ENCODE measurements at places on chromosomes 16 and 17.

- H3K4me3 ChIP-seq = no peak overlapping the region
- no peak for DNase-seq
- no peaks in the 10 kb centered on the region for H3K4me1 ChIP-seq
- no peaks in the 10 kb centered on the region for H3K36me3 ChIP-seq
- no peaks in the 10 kb centered on the region for H3K27me3 ChIP-seq
These were observed 264.2 kb upstream of the ZFHX3 start for GRCh38 chr16:73311857-73312723.

- peaks cover 6% of the 10 kb centered on the region for H3K36me3 ChIP-seq
- H3K27me3 ChIP-seq = no peaks in the 10 kb centered on the region
- H3K4me1 ChIP-seq = no peaks in the 10 kb centered on the region
- H3K27ac ChIP-seq = no peak overlapping the region
- no peak overlapping the region for H3K4me3 ChIP-seq
These were observed 26.4 kb upstream of the MNT start for GRCh38 chr17:2427215-2427614.

DNA sequence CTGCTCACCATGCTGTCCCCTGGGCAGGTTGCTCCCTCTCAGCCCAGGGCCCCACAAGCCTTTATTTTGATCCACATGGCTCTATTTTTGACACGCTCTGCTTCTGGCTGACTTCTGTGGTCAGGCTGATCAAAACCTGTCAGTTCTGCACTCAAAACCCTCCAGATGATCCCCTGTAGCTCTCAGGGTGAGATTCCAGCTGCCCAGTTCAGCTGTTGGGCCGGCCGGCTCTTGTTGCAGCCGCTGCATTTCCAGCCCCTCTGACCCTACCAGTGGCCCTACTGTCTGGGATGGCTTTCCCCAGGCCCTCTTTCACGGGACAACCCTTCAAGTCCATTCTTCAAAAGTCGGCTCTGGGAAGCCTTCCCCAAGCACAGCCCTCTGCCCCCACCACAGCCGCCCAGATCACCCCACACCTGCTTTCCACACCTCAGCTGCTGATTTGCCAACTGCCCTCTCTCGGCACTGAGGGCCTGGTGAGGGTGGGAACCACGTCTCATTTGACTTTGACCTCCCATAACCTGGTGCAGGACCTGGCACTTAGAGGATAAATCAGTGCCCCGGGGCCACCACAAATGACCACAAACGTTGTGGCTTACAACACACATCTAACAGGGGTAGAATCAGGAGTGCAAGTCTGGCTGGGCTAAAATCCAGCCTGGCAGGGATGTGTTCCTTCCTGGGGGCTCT, 16.3 kb upstream of the CACNG4 start:
- DNase-seq = no peak
- no peaks in the 10 kb centered on the region for H3K36me3 ChIP-seq
- peaks cover 4% of the 10 kb centered on the region for H3K4me1 ChIP-seq

GRCh38 chr17:78112518-78113471, 15.8 kb downstream of the TMC6 start:
- no peaks in the 10 kb centered on the region for H3K27me3 ChIP-seq
- peaks cover 73% of the 10 kb centered on the region for H3K4me1 ChIP-seq
- H3K4me3 ChIP-seq = no peak overlapping the region
- peak overlapping the region; percentile 46 for H3K27ac ChIP-seq
- peaks cover 94% of the 10 kb centered on the region for H3K36me3 ChIP-seq

- DNase-seq = no peak
- H3K4me1 ChIP-seq = no peaks in the 10 kb centered on the region
- no peaks in the 10 kb centered on the region for H3K36me3 ChIP-seq
- no peaks in the 10 kb centered on the region for H3K27me3 ChIP-seq
- no peak overlapping the region for H3K4me3 ChIP-seq
- H3K27ac ChIP-seq = no peak overlapping the region
These were observed 56.6 kb downstream of the IRF8 start for GRCh38 chr16:85955566-85955965.

DNA sequence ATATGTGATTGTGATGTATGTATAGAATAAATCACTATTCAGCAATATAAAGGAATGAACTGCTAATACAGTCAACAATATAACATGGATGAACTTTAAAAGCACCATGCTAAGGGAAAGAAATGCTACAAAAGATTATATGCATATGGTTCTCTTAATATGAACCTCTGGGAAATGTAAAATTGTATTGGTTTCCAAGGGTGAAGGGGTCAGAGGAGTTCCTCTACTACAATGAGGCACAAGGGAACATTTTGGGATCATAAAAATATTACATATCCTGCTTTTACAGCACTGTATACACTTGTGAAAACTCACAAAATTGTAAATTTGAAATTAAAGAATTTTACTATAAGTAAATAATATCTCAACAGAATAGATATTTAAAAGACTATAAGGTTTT, 111.4 kb downstream of the CA10 start:
- DNase-seq = no peak
- no peaks in the 10 kb centered on the region for H3K4me1 ChIP-seq
- no peaks in the 10 kb centered on the region for H3K36me3 ChIP-seq
- no peaks in the 10 kb centered on the region for H3K27me3 ChIP-seq
- no peak overlapping the region for H3K4me3 ChIP-seq
- no peak overlapping the region for H3K27ac ChIP-seq

GRCh38 chr16:84820305-84820684, 510 bp downstream of the CRISPLD2 start:
- H3K36me3 ChIP-seq = no peaks in the 10 kb centered on the region
- peak overlapping the region; percentile 53 for H3K4me3 ChIP-seq
- no peak for DNase-seq

- no peak for DNase-seq
- H3K4me1 ChIP-seq = peaks cover 36% of the 10 kb centered on the region
- H3K4me3 ChIP-seq = no peak overlapping the region
- H3K27me3 ChIP-seq = no peaks in the 10 kb centered on the region
- H3K36me3 ChIP-seq = peaks cover 46% of the 10 kb centered on the region
These were observed 49.7 kb downstream of the MARF1 start for GRCh38 chr16:15593235-15593634.

- no peaks in the 10 kb centered on the region for H3K36me3 ChIP-seq
- H3K4me1 ChIP-seq = no peaks in the 10 kb centered on the region
- H3K27ac ChIP-seq = no peak overlapping the region
- no peaks in the 10 kb centered on the region for H3K27me3 ChIP-seq
- H3K4me3 ChIP-seq = no peak overlapping the region
- DNase-seq = no peak
These were observed 168.5 kb downstream of the BCAS3 start for GRCh38 chr17:60846175-60846574.

DNA sequence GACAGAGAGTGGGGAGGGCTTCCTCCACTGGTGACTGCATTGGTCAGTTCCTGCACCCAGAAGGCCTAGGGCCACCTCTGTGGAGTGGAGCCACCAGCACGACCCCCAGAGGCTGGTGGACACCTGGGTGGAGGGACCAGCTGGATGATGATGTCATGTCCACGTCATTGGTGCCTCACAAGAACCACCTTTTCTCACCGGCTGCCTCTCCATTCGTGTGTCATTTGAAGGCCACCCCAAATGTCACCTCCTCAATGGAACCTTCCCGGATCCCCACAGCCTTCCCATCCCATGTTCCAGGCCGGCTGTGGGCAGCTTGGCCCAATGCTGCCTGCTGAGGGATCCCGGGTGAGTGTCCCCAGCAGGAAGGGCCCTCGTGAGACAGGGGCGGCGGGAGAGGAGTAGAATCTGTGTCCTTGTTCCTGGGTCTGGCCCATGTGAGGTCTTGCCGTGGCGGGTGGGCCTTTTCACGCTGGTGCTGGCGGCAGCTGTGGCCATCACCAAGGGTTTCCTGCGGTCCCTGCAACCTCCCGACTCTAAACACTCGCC, 9.1 kb upstream of the CHMP6 start:
- peaks cover 8% of the 10 kb centered on the region for H3K4me1 ChIP-seq
- no peaks in the 10 kb centered on the region for H3K36me3 ChIP-seq
- no peak overlapping the region for H3K4me3 ChIP-seq
- H3K27ac ChIP-seq = no peak overlapping the region
- H3K27me3 ChIP-seq = no peaks in the 10 kb centered on the region
- no peak for DNase-seq

- DNase-seq = no peak
- H3K27me3 ChIP-seq = no peaks in the 10 kb centered on the region
- peaks cover 3% of the 10 kb centered on the region for H3K4me1 ChIP-seq
- H3K36me3 ChIP-seq = no peaks in the 10 kb centered on the region
These were observed 73.7 kb downstream of the ITFG1 start for GRCh38 chr16:47387026-47387734.

- no peak overlapping the region for H3K27ac ChIP-seq
- DNase-seq = no peak
- no peak overlapping the region for H3K4me3 ChIP-seq
- H3K36me3 ChIP-seq = peaks cover 11% of the 10 kb centered on the region
- H3K27me3 ChIP-seq = no peaks in the 10 kb centered on the region
These were observed 189.9 kb downstream of the FTO start for GRCh38 chr16:53893731-53894435.

DNA sequence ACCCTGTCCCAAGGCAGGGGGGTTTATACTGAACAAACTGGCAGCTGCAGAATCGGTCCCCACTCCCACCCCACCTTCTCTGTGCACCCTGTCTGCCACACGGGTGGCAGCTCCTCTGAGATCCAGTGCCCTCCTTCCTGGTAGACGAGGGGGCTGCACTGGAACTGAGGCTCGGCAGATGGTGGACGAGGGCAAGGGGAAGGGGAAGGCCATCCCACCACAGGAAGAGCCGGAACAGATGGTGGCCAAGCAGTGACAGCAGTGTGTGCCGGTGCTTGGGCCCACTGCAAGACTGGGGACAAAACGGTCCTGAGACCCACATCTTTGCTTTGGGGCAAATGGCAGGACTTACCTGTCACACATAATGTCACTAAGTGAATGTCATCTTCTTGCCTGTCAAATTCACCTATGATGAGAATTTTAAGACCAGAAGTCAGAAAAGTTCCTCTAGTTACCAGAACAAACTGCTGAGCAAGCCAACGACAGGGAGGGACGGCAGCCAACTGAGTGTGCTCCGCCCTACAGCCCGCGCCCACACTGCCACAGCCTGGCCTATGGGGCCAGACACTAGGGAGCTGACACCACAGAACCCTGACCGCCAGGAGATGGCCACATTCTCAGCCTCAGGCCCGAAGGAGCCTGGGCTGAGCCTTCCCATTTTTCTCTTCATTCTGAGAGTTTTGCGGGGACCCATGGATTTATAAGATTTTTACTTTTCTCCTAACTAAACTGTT, 14.4 kb downstream of the NTAN1 start:
- no peaks in the 10 kb centered on the region for H3K4me1 ChIP-seq
- DNase-seq = no peak
- H3K27me3 ChIP-seq = no peaks in the 10 kb centered on the region
- peaks cover 50% of the 10 kb centered on the region for H3K36me3 ChIP-seq

GRCh38 chr17:69213059-69213813, 15.4 kb downstream of the ABCA10 start:
- H3K27ac ChIP-seq = no peak overlapping the region
- no peaks in the 10 kb centered on the region for H3K27me3 ChIP-seq
- no peak overlapping the region for H3K4me3 ChIP-seq
- DNase-seq = no peak

GRCh38 chr17:75820094-75821080, 23.8 kb downstream of the UNC13D start:
- no peak overlapping the region for H3K4me3 ChIP-seq
- peaks cover 23% of the 10 kb centered on the region for H3K4me1 ChIP-seq
- no peak overlapping the region for H3K27ac ChIP-seq
- no peak for DNase-seq
- no peaks in the 10 kb centered on the region for H3K27me3 ChIP-seq

DNA sequence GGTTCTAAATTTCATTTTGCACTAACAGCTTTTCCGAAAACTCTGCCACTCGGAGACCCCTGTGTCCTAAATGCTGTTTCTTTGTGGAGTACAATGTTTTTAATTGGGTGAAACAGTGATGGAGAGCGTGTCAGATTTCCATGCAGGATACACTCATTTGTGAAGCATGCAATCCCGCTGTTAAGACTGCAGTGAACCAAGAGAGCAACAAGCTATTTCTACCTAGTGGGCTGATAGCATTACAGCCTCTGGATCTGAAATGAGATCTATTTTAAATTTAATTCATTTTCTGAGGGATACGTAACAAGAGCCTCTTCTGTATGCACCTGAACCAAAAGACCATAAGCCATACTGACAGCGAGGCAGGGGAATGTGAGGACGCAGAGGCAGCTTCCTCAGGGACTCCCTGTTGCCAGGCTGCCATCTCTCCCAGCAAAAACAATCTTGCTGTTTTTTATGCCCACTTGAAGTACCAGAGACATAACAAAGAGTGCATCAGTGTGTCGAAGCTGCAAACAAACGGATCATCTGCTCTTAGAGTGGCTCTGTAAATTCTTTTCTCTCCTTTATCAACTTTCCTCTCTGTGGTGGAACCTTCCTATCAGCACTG, 199.9 kb upstream of the COX10 start:
- no peaks in the 10 kb centered on the region for H3K4me1 ChIP-seq
- DNase-seq = no peak
- H3K27ac ChIP-seq = no peak overlapping the region

DNA sequence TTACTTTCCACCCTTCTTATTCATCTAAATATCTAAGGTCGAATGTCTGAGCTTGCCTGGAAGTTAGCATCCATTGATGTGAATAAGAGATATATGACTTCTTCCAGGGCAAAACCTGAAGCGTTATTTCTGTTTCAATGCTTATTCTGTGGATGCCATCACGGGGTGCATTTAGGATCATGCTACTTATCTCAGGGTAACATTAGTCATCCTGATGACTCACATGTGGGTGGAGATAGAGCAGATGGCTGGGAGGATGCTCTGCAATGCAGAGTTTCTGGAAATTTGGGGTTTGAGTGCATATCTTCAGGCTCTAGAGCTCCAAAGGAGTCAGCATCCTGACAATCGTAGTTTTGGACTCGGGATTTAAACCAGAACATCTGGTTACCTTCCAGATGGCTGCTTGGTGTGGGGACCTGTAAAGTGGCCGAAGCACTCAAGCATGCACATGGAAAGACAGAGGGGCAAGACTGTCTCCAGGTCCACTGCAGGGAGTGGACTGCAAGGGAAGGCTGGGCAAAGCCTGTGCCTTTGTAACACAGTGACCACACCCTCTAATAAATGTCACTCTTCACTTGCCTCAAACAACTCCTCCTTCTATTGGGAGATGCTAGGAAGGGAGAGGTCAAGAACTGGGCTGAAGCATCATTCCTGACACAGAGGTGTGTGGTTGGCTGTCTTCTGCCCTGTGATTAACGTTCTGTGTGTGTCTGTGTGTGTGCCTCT, 175.2 kb upstream of the SALL1 start:
- H3K27ac ChIP-seq = no peak overlapping the region
- DNase-seq = no peak
- H3K27me3 ChIP-seq = peaks cover 3% of the 10 kb centered on the region
- no peaks in the 10 kb centered on the region for H3K36me3 ChIP-seq

GRCh38 chr17:50837286-50837979, 2.0 kb downstream of the WFIKKN2 start:
- peaks cover 12% of the 10 kb centered on the region for H3K4me1 ChIP-seq
- no peak overlapping the region for H3K4me3 ChIP-seq
- no peak for DNase-seq
- H3K36me3 ChIP-seq = no peaks in the 10 kb centered on the region
- peaks cover 5% of the 10 kb centered on the region for H3K27me3 ChIP-seq
- no peak overlapping the region for H3K27ac ChIP-seq
